ENCODE measurements at places on chromosomes 7 and 10. TPM values are rescaled to one million over a fixed set of nuclear protein-coding genes. Genes with fewer than 3 reads are reported as not detected.

ADAM8 gene
- 0.13 TPM for total RNA-seq

TACC2 gene
- 3.4 TPM for total RNA-seq

LLCFC1 gene
- not detected for total RNA-seq

POLD2 gene
- total RNA-seq: 57.7 TPM

ASB10 gene
- total RNA-seq: not detected
